Activated CD8-positive, alpha-beta T cell treated with anti-CD3 and anti-CD28 coated beads, Interleukin-2, amount 10 ng/mL, durations not matched to agents 7 days and 5 days (primary cell): ENCODE measurements at places on chromosomes 11 and 22.

DNA sequence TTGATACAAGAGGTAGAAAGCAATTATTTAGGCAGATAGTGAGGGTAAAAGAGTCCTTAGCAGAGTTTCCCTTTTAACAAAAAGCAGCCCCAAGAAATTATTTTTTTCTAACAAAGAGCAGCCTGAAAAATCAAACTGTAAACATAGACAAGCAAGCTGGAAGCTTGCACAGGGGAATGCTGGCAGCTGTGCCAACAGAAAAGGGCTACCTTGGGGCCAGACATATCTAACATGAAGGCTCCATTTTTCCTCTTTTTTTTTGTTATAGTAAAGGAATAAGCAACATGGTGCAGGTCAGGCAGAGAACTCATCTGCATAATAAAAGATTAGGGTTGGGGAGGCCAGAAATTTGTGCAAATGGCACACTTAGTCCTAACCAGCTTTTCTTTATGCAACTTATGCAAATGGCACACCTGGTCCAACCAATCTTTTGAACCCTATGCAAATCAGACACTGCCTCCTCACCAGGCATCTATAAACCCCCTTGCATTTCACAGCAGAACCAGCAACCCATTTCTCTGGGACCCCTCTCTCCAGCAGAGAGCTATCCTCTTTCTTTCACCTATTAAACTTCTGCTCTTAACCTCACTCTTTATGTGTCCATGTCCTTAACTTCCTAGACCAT is 41.8 kb downstream of the PDGFD start:
- no peak overlapping the region for H3K27ac ChIP-seq
- H3K27me3 ChIP-seq: no peaks in the 10 kb centered on the region
- no peaks in the 10 kb centered on the region for H3K36me3 ChIP-seq

DNA sequence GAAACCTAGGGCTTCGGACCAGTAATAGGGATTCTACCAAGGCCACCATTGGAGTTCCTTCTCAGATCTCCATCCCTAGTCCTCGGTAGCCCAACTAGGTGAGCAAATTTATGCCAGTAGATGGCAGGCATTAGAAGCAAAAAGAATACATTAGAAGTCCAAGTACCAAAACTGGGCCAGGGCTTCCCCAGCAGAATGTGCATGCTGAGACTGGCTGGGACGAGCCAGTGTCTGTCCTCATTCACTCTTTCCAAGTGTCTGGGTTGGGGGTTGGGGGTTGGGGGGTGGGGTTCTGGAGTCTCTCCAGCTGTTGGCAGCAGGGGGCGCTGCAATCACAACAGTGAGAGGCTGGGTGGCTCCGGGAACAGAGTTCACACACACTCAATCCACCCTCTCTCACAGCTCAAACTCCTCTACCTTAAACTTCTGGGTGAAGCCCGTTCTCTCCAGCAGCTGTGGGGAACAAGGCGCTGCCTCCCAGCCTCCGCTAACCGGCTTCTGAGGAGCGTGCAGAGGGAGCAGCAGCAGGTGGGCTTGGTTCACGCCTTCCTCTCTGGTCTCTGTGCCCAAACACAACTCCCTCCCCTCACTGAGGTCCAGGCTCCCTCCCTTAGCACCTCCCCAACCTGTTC is 57.5 kb downstream of the BTG4 start:
- peaks cover 5% of the 10 kb centered on the region for H3K4me1 ChIP-seq
- H3K36me3 ChIP-seq: no peaks in the 10 kb centered on the region
- H3K27me3 ChIP-seq: peaks cover 10% of the 10 kb centered on the region
- peak; percentile 76 for DNase-seq
- H3K27ac ChIP-seq: no peak overlapping the region
- H3K4me3 ChIP-seq: no peak overlapping the region

GRCh38 chr11:119727523-119728151 is 1.4 kb downstream of the NECTIN1 start:
- no peaks in the 10 kb centered on the region for H3K36me3 ChIP-seq
- H3K27me3 ChIP-seq: peaks cover 45% of the 10 kb centered on the region
- H3K4me1 ChIP-seq: peaks cover 5% of the 10 kb centered on the region
- H3K4me3 ChIP-seq: peak overlapping the region; percentile 75
- DNase-seq: no peak
- H3K27ac ChIP-seq: no peak overlapping the region

- H3K4me3 ChIP-seq: no peak overlapping the region
- H3K27ac ChIP-seq: no peak overlapping the region
- H3K36me3 ChIP-seq: no peaks in the 10 kb centered on the region
- no peaks in the 10 kb centered on the region for H3K4me1 ChIP-seq
- H3K27me3 ChIP-seq: no peaks in the 10 kb centered on the region
Measured at GRCh38 chr11:112723676-112724495, 237.3 kb upstream of the NCAM1 start.

GRCh38 chr11:90639461-90639993 is 416.7 kb upstream of the CHORDC1 start:
- H3K36me3 ChIP-seq: no peaks in the 10 kb centered on the region
- no peak overlapping the region for H3K4me3 ChIP-seq
- no peak overlapping the region for H3K27ac ChIP-seq
- no peaks in the 10 kb centered on the region for H3K27me3 ChIP-seq

DNA sequence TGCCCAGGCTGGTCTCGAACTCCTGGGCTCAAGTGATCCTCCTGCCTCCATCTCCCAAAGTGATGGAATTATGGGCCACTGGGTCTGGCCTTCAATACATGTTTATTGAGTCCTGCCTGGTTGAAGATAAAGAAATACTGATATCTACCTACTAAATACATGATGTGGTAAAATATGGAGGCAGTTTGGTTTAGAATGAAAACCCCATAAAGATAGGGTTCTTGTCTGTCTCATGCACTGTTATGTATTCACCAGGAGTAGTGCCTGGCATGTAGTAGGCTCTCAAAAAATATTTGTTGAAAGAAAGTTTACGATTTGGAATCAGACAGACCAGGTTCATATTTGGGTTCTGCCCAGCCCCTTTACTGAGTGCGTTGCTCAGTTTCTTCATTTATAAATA is 21.1 kb downstream of the STIM1 start:
- peaks cover 14% of the 10 kb centered on the region for H3K36me3 ChIP-seq
- peaks cover 69% of the 10 kb centered on the region for H3K4me1 ChIP-seq
- no peak overlapping the region for H3K27ac ChIP-seq
- no peak for DNase-seq
- H3K27me3 ChIP-seq: no peaks in the 10 kb centered on the region

DNA sequence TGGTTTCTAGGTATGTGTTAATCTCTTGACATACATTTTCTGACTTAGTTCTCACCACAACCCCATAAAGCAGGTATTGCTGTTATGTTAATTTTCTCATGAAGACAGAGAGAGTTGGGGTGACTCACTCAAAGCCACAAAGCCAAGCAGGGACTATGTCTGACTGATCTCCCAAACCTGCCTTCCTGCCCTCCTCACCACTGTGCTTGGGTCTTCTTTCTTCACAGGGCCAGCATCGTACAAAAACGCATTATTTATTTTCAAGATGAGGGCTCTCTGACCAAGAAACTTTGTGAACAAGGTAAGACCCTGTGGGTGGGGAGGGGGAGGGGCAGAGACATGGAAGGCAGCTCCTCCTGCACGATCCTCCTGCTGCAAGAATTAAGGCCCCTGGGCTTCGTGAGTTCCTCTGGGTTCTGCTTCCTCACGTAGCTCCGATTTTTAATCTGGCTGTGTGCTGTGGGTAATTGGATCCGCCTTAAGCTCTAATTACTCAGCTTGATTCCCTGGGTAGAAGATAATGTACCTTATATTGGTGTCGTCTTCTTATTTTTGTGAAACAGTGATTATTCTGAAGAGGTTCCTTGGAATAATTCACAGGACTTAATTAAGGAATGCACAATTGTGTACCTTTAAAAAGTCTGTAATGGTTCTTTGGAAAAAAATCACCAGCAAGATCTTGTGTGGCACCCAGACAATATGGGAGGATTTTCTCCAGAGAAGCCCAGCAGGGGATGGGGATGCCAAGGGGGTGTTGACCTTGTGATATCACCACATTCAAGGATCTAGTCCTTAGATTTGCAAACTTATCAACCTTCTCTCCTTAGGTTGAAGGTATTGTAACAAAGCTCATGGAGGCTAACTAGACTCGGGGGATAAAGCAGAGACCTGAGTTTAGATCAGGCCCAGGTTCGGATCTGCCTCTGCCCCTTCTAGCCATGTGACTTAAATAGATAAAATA is 112.9 kb downstream of the SPON1 start:
- peak overlapping the region; percentile 77 for H3K27ac ChIP-seq
- H3K4me1 ChIP-seq: peaks cover 50% of the 10 kb centered on the region
- peak overlapping the region; percentile 54 for H3K4me3 ChIP-seq
- no peaks in the 10 kb centered on the region for H3K36me3 ChIP-seq

- DNase-seq: no peak
- H3K27ac ChIP-seq: no peak overlapping the region
- H3K27me3 ChIP-seq: no peaks in the 10 kb centered on the region
- H3K4me3 ChIP-seq: no peak overlapping the region
- H3K36me3 ChIP-seq: no peaks in the 10 kb centered on the region
Measured at GRCh38 chr11:126431401-126432064, 76.0 kb downstream of the ST3GAL4 start.

DNA sequence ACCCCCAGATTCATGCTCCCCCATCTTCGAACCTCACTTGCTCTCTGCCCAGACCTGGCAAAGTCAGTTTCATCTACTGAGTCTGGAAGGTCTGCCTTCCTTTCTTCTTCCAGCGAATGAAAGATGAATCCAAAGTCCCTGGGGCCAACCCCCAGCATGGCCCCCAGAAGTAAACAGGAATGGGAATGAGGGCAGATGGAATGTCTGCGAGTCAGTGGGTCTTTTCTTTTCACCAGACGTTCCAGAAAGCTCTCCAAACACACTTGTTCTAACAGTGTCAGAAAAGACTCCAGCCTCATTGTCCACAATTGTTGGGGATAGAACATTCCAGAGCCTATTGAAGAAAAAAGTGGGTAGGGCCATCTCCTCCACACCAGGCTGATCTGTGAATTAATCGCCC is 28.6 kb downstream of the RIBC2 start:
- peaks cover 2% of the 10 kb centered on the region for H3K27me3 ChIP-seq
- no peaks in the 10 kb centered on the region for H3K36me3 ChIP-seq
- no peak overlapping the region for H3K4me3 ChIP-seq
- no peak overlapping the region for H3K27ac ChIP-seq
- peaks cover 12% of the 10 kb centered on the region for H3K4me1 ChIP-seq

GRCh38 chr11:67445515-67445914 is 2.2 kb upstream of the CORO1B start:
- H3K27ac ChIP-seq: peak overlapping the region; percentile 63
- peaks cover 2% of the 10 kb centered on the region for H3K27me3 ChIP-seq
- H3K4me3 ChIP-seq: peak overlapping the region; percentile 40
- H3K36me3 ChIP-seq: peaks cover 6% of the 10 kb centered on the region
- DNase-seq: no peak

DNA sequence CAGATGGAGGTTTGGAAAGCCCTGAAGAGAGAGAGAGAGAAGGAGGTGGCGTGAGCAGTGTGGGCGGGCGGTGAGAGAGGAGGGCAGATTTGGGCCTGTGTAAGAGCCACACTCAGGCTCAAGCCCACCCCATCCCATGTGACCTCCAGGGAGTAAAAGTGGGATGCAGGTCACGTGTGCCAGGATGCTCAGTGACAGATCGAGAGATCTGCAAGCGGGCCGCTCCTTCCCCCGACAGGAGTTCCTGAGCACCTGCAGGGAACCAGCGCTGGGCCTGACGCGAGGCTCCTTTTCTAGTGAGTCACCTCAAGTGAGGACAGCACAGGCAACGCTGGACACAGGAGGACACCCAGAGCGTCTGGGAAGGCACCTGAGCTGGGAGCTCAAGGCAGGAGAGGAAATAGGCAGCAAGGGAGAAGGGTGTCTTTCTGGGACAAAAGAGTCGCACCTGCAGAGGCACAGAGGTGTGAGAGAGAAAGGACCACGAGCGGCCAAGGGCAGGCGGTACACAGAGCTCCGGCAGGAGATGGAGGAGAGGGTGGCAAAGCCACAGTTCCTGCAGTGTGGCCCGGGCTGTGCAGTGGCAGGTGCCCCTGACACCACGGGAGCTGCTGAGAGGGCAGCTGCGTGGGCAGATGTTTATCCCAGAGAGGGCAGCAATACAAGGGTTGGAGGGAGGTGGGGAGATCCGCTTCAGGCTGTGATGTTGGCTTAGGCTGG is 1294.8 kb downstream of the TBC1D22A start:
- DNase-seq: no peak
- H3K4me1 ChIP-seq: no peaks in the 10 kb centered on the region
- H3K27me3 ChIP-seq: peaks cover 8% of the 10 kb centered on the region
- no peak overlapping the region for H3K27ac ChIP-seq
- H3K36me3 ChIP-seq: no peaks in the 10 kb centered on the region

- H3K27ac ChIP-seq: peak overlapping the region; percentile 86
- peak overlapping the region; percentile 84 for H3K4me3 ChIP-seq
- H3K36me3 ChIP-seq: peaks cover 32% of the 10 kb centered on the region
- peaks cover 54% of the 10 kb centered on the region for H3K4me1 ChIP-seq
Measured at GRCh38 chr11:113874581-113875233, 665 bp downstream of the USP28 start.

DNA sequence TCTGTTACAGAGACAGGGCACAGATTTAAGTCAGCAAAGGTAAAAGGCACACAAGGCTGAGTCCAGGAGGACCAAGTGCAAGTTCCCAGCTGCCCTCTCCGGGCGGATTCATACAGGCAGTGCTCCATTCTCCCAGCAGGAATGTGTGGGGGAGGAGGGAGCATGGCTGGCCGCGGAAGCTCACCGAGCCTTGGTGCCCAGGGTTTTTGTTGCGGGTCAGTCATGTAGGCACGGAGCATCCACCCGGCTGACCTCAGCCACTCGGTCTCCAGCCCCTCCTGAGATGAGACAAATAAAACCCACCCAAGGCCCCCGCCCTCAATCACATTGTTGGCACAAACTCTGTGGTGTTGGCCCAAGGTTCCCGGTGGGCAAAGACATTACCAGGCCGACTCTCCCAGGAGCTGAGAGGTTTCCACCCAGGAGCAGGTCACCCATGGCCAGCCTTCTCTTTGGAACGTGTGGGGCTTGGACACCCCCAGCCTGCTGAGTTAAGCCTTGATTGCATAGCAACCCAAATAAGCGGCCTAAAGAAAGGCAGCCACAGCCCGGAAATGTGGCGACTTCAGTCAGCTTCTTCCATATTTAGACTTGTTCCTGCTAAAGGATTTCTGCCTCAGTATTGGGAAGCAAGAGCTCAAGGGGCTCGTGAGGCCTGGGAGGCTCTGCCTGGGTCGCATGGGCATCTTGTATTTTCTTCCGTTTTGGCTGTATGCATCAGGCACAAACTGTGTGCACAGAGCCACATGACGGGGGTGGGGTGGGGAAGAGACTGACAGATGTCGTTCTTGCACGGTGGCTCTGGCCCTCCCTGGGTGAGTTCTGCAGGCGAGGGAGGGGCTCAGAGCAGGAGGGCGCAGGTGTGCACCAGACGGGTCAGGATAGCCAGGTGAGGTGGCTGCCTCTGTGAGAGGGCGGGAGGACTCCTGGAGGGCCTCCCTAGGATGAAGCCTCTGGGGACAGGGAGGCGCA is 63.0 kb downstream of the ARHGAP8 start:
- H3K27ac ChIP-seq: no peak overlapping the region
- no peak for DNase-seq

GRCh38 chr11:64368673-64369074 is 9.7 kb downstream of the RPS6KA4 start:
- H3K36me3 ChIP-seq: peaks cover 43% of the 10 kb centered on the region
- H3K27me3 ChIP-seq: peaks cover 1% of the 10 kb centered on the region
- peaks cover 4% of the 10 kb centered on the region for H3K4me1 ChIP-seq
- no peak overlapping the region for H3K4me3 ChIP-seq
- no peak overlapping the region for H3K27ac ChIP-seq

GRCh38 chr11:73281796-73282660 is 9.9 kb downstream of the P2RY6 start:
- DNase-seq: peak; percentile 35
- H3K4me3 ChIP-seq: no peak overlapping the region
- peaks cover 9% of the 10 kb centered on the region for H3K27me3 ChIP-seq

- H3K27ac ChIP-seq: no peak overlapping the region
- no peak for DNase-seq
- H3K4me3 ChIP-seq: no peak overlapping the region
- H3K4me1 ChIP-seq: no peaks in the 10 kb centered on the region
Measured at GRCh38 chr22:32073823-32074380, 30.8 kb downstream of the SLC5A1 start.
